ENCODE measurements at places on chromosomes 11 and 22.

- peak; percentile 45 for DNase-seq
Observed at GRCh38 chr22:30390974-30391691, 3.9 kb upstream of the RNF215 start.

DNA sequence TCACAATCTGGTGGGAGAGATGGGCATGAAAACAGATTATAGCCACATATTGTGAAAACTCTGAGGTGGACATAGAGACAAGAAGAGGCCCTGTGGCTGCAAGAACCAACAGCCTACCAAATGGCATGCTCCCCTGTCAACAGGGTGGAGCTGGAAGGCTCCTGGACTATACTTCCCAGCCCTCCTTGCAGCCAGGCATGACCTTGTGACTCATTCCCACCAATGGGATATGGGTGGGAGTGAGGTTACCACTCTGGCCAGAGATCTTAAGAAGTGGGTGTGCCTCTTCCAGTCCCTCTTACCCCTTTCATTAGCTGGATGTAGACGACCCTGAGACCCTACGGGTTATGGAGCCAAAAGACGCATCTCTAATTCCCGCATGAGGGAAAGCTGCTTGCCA is 126.4 kb upstream of the ZBED5 start:
- DNase-seq = no peak

DNA sequence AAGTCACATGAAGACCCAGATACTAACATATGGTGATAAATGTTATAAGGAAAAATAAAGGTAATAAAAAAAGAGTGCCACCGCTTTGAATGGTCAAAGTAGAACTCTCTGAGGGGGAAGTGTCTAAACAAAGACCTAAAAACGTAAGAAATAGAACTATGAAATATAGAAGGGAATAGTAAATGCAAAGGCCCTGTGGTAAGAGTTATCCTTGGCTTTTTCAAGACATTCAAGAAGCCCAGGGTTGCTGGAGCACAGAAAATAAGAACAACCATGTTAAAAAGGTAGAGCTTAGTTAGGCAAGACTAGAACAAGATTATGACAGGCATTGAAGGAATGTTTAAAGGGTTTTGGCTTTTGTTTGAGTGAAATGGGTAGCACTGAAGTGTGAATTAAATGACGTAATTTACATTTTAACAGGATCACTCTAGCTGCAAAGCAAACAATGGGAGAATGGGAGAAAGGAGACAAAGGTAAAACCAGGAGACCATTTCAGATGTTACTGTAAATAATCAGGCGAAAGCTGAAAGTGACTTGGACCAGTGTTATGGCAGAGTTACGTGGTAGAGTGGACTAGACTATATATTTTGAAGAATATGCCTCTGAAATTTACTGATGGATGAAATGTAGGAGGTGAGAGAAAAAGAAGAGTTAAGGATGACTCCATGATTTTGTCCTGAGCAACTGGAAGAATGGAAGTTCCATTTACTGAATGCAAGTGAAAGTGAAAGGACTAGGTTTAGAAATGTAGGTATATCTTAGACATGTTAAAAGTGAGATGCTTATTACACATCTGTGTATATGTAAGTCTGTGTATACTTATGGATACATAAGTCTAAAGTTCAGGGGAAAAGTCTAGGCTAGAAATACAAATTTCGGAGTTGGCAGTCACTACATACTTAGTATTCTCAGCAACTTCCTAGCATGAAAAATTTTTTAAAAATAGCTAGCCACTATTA is 28.5 kb downstream of the BTBD10 start:
- DNase-seq = peak; percentile 91

- DNase-seq = no peak
Observed at GRCh38 chr22:26234296-26234695, 65.0 kb downstream of the SEZ6L start.

- peak; percentile 29 for DNase-seq
Observed at GRCh38 chr11:80856066-80856465, 1415.2 kb upstream of the TENM4 start.

- DNase-seq = peak; percentile 57
Observed at GRCh38 chr11:69010964-69011623, 2.0 kb downstream of the MRGPRF start.
